ENCODE measurements at places on chromosomes 4 and X.

- ATAC-seq = no peak
Measured at GRCh38 chr4:93879919-93880318, 51.4 kb downstream of the ATOH1 start.

- ATAC-seq = no peak
Measured at GRCh38 chr4:16417198-16417597, 190.9 kb upstream of the TAPT1 start.

GRCh38 chr4:185904381-185904780 is 92.4 kb upstream of the SORBS2 start:
- no peak for ATAC-seq

- no peak for ATAC-seq
Measured at GRCh38 chrX:131779306-131779705, 235.4 kb downstream of the OR13H1 start.

DNA sequence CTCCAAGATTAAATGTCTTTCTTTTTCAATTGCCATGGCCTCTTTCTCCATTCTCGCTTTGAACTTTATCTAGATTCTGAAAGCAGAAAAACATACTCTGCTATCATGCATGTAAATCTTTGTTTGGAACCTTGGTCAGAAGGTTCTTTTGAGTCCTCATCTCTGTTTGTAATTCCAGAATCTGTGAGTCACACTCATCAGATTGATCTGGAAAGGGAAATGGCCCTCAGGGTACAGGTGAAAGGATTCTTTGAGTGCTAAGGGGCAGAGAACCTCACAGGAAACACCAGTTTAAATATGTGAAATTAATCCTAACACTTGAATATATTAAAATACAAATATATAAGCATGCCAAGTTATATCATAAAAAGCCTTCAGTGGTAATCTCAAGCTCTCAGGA is 211.0 kb upstream of the ADGRL3 start:
- ATAC-seq = no peak

- no peak for ATAC-seq
Measured at GRCh38 chr4:118351851-118352827, 664 bp downstream of the PRSS12 start.

DNA sequence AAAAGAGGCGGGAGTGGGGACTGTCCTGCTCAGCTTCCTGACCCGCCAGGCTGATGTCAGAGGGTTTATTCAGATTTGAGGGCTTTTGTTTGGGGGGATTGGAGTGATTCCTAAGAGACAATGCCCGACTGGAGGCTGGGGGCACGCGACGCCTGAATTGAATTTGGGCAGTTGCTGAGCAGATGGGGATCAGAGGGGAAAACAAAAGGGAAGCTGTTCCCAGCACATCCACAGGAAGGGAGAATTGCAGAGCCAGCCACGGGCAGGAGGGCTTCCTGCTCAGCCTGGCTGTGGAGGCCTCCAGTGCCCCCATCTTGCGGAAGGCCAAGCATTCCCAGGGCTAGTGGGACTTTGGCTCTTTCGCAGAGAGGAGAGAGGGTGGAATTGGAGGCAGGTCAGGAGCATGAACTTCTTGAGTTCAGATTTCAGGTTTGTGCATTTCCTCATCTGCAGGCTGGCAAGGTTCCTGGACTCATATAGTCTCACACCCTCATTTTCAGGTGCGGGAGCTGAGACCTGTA is 162.8 kb downstream of the NHS start:
- ATAC-seq = no peak

DNA sequence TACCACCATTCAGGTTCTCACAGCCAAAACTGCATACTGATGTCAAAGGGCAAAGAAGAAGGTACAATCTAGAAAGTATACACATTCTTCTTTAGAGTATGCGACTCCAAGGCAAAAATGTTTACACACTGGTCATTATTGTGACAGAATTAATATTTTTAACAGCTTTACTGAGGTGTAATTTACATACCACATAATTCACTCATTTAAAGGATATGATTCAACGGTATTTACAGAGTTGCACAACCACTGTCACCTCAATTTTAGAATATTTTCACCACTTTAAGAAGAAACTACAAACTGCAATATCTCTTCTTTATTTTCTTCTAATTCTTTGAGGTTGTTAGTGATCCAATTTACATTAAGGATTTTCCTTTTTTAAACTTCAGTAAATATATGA is 325.4 kb upstream of the SMIM31 start:
- no peak for ATAC-seq

GRCh38 chr4:88939697-88940096 is 117.3 kb downstream of the FAM13A start:
- ATAC-seq = no peak

- ATAC-seq = no peak
Measured at GRCh38 chrX:71057848-71058530, 10.1 kb downstream of the SNX12 start.

GRCh38 chr4:87399148-87399547 is 8.2 kb upstream of the HSD17B11 start:
- no peak for ATAC-seq

DNA sequence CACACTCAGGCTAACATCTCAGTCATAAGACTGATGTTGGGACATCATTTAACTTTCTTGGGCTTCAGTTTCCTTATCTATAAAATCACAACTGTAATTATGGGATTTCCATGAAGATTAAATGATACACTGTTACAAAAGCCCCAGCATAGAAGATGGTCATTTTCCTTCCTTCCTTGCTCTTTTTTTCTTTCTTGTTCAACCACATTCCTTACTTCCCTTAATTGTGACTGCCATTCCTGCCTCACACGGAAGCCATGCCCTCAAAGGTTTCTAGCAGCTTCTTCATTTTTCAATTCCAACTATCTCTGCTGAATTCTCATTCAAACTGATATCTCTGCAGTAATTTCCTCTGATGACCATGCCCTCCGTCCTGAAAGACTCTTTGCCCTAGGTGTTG is 311.8 kb downstream of the PPP3CA start:
- no peak for ATAC-seq

GRCh38 chr4:152509595-152510225 is 26.2 kb downstream of the FBXW7 start:
- no peak for ATAC-seq

DNA sequence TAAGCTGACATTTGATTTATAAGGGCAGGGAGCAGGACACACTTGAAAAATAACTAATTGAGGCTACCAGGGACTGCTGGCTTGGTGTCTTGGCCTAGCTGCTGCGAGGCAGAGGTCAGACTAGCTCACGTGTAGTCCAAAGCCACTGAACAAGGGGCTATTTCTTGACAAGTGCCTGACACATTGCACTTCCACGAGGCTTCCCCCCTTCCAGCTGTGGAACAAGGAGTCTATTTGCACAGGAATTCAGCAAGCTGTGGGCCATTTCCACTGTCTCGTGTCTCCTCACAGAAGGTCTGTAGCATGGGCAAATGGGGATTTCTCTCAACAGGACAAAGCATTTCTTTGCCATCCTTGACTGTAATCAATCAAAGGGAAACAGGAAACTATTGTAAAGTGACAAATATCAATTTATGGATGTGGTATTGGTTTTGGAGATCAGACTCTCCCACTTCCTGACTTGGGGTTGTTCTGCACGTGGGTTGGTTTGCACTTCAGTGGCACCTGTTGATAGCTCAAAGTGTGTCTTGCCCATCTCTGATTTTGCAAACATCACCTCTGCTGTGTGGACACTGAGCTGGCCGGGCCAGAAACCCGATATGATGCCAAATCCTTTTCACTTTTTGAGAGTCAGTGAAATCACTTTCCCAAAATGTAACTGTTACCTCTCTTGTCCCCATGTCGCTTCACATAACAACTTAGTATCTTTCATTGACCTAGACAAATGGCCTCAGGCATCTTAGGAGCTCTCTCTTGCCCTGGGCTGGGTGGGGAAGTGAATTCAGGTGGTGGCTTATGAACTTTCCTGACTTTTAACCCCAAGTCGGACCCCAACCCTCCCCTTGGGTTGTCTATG is 107.4 kb upstream of the MAMLD1 start:
- ATAC-seq = no peak

DNA sequence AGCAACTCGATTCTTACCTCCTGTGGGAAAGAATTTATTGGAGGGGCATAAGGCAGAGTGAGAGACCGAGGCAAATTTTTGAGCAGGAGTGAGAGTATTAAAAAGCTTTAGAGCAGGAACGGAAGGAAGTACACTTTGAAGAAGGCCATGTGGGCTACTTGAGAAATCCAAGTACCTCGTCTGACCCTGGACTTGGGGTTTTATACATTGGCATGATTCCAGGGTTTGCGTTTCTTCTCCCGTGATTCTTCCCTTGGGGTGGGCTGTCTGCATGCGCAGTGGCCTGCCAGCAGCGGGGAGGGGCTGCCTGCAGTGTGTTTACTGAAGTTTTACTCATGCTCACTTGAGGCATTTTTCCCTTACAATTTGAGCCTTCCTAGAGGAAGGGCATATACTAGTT is 3.4 kb downstream of the GALNT7 start:
- ATAC-seq = no peak

- peak; percentile 89 for ATAC-seq
Measured at GRCh38 chr4:4524364-4524763, 17.5 kb downstream of the STX18 start.

DNA sequence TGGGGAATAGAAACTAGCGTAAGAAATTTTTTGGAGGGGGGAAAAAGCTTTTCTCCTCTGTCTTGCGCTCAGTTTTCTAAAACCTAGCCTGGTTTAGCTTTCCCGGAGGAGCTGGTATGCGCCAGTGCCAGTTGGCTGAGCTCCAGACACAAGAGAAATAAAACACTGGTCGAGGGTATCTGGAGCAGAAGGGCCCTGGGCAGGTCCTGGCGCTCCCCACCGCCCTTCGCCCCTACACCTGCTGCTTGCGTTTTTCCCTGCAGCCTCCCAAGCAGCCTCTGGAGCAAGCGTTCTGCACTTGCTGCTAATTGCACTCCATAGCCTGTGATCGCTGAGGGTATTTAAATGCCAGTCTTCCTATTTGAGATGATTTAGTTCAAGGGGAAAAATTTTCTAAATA is 816 bp downstream of the EREG start:
- ATAC-seq = no peak

DNA sequence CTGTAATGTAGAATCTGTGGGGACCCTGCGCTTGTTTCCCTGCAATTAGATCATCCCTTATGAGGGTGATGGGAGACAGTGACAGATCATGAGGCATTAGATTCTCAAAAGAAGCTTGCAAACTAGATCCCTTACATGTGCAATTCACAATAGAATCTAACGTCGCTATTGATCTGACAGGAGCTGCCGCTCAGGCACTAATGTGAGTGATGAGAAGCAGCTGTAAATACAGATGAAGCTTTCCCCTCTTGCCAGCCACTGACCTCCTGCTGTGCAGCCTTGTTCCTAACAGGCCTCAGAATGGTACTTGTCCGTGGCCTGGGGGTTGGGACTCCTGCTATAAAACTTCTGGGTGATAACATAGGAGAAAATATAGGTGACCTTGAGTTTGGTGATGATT is 1076.8 kb downstream of the PDHA2 start:
- ATAC-seq = no peak

DNA sequence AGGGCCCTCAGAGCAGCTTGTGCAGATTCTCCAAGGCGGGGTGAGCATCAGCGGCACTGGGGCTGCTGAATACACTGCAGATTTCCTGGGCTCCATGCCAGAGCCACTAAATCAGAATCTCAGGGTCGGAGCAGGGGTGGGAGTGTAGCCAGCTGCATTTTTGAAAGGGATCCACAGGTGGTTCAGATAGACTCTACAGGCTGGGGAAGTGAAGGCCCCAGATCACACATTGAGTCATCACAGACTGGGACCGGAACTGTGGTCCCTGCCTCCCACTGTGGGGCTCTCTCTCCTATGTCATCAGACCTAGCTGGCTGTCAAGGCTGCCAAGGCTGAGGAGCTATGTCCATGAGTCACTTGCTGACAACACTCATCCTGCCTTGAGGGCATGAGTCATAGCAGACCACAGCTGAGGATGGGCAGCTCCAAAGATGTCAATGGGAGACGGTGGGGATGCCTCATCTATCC is 162.3 kb upstream of the MAMLD1 start:
- peak; percentile 92 for ATAC-seq

GRCh38 chrX:38312436-38312835 is 14.9 kb downstream of the RPGR start:
- ATAC-seq = no peak

DNA sequence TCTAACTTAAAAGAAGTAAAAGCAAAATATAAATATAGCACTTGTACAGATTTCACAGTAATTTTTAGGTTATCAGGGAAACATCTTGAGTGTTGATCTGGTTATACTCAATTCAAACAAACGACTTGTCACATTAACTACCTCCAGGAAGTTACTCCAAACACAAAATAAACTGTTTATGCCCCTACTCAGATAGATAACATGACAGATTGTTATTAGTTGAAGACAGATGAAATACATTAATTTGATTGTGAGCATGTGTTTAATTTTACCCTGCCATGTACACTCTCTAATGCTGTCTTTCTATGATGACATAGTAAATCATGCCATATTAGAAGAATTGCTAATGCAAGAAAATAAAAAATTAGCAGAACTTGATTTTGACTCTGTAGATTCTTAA is 88.0 kb downstream of the RAB28 start:
- ATAC-seq = no peak

DNA sequence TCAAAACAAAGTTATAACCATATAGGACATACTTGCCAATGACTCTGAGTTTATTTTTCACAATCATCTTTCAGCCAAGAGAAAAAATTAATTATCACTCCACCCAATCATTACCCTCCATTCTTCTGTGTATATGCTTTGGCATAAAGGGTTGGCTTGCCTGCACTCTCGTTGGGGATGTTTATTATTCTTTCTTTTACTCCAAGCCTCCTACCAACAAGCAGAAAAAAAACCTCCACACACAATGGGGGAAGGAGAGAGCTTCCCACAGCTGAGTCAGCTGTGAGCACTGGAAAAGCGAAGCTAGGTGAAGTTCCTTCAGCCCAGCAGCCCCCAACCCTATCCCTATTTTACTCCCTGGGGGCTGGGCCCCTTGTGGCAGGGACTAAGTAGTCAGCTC is 1.5 kb downstream of the OPHN1 start:
- ATAC-seq = no peak

- no peak for ATAC-seq
Measured at GRCh38 chr4:22356987-22357596, 158.8 kb downstream of the ADGRA3 start.

- no peak for ATAC-seq
Measured at GRCh38 chr4:146577111-146577510, 55.4 kb upstream of the SLC10A7 start.
